ENCODE measurements at places on chromosomes 7 and 10.

- DNase-seq, result no peak
These were observed 294.8 kb downstream of the GRID1 start for GRCh38 chr10:86071758-86072157.

- DNase-seq, result no peak
These were observed 25.4 kb upstream of the CALU start for GRCh38 chr7:128713794-128714193.

DNA sequence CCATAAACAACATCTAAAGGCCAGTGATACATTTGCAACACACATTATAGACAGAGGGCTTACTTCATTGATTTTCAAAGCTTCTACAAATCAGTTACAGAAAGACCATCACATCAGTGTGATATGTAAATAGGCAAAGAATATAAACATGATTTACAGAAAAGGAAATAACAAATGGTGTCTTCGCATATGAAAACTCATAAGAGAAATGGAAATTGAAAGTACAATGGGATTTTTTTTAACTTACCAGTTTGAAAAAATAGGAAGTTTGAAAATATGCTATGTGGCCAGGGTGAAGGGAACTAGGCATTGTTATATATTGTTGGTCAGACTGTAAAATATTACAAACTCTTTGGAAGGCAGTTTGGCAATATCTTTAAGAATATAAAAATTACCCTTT lies 27.3 kb downstream of the SEC23IP start:
- no peak for DNase-seq

DNA sequence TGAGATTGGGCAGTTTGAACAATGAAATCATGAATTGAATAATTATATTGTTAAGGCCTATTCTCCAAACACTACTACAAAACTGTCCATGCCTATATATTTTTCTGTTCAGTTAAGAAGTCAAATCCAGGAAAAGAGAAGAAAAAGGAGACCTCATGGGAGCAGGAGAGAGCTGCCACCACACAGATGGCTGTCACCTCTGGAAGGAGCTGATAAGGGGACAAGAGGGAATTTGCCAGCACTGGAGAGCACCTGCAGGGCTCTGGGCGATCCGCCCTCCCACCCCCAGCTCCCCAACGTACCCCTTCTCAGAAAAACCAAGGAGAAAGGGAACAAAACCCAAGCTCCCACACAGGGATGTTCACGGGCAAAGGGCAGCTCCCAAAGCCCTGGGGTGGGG lies 227.8 kb downstream of the TNS3 start:
- no peak for DNase-seq

GRCh38 chr10:14548474-14548873 lies 217.8 kb upstream of the FRMD4A start:
- no peak for DNase-seq

GRCh38 chr7:111051832-111052231 lies 39.1 kb upstream of the LRRN3 start:
- no peak for DNase-seq

DNA sequence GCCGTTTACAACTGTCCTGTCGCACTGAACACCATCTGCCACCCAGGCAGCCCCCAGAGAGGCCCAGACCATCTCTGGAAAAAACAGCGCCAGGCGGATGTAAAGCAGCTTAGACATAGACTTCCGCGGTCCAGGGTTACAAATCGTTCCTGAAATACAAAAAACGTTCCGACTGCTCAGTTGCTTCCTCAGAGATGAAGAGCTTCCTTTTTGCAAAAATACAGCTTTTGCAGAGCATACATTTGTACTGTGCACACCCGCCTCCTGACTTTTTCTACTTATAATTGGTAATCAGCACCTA lies 11.4 kb downstream of the DAGLB start:
- no peak for DNase-seq

GRCh38 chr10:118807512-118808305 lies 52.9 kb upstream of the CACUL1 start:
- no peak for DNase-seq

DNA sequence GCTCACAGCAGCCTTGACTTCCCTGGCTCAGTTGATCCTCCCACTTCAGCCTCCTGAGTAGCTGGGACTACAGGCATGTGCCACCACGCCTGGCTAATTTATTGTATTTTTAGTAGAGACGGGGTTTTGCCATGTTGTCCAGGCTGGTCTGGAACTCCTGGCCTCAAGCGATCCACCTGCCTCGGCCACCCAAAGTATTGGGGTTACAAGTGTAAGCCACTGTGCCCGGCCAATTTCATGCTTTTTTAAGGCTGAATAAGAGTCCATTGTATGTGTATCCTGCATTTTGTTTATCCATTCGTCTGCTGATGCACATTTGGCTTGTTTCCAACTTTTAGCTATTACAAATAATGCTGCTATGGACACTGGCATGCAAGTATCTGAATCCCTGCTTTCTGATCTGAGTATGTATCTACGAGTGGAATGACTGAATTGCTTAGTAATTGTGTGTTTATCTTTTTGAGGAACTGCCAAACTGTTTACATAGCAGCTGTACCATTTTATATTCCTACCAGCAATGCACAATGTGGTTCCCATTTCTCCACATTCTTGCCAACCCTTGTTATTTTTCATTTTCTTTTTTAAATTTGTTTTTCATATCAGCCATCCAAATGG lies 37.3 kb upstream of the TPST1 start:
- no peak for DNase-seq

DNA sequence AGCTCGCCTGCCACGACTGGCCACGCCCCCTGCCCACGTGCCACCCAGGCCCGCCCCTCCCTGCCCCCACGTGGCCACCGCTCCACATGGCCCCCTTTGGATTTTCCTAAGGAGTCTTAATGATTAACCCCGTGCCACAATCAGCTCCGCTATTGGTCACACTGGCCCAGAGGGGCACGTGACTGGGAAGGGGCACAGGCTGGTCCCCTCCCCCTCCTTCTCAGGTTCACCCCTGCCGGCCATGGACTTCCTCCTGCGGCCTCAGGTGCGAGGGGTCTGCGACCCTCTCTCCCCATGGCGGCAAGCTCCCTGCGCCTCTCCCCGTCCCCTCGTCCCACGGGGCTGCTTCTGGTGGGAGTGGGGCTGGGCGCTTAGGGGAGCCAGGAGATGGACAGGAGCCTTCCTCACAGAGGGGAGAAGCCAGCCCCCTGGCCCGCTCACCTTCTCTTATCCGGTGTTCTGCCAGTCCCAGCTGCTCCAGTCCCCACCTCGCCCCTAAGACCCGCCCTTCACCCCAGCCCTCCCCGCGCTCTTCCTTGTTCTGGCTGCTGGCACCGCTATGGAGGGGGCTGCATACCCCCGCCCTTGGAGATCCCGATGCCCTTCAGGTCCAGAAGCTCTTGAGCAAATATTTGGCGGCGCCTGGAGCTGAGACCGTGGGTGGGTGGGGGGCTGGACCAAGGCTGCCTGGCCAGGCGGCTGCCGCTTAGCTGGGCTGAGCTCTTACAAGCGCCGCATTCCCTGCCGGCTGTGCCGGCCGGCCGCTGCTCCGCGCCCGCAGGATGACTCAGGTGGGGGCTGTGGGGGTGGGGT lies 3.2 kb downstream of the SLC4A2 start:
- no peak for DNase-seq

DNA sequence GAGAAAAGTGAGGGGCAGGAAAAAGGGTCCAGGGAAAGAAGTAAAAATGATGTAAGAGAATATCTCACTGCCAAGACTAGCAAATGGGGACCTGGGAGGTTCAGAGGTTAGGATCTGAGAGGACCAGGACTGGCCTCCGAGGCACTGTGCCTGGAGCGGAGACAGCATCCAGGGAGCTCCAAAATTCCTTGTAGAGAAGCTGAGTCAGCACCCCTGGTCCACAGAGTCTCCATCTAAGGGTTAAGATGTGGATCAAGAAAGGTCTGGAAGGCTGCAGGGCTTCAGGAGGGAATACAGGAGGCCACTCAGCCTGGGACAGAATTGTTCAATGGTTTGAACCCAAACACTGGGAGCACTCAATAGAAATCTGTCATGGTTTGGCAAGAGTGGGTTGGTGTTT lies 30.6 kb downstream of the ZNF503 start:
- no peak for DNase-seq

GRCh38 chr7:47967708-47968107 lies 11.7 kb downstream of the HUS1 start:
- DNase-seq, result no peak

DNA sequence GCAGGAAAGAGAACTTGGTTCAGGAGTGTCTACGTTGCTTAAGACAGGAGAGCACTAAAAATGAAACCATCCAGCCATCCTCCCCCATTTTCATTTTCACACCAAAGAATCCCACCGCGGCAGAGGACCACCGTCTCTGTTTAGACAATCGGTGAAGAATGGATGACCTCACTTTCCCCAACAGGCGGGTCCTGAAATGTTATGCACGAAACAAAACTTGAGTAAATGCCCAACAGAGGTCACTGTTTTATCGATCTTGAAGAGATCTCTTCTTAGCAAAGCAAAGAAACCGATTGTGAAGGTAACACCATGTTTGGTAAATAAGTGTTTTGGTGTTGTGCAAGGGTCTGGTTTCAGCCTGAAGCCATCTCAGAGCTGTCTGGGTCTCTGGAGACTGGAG lies 1.4 kb upstream of the IL6 start:
- DNase-seq, result no peak

- no peak for DNase-seq
These were observed at the start of gene ASB13 for GRCh38 chr10:5666008-5666840. ASB13 (minus strand) TSS chr10:5666595; CDS start chr10:5666551, 44 bp downstream.

DNA sequence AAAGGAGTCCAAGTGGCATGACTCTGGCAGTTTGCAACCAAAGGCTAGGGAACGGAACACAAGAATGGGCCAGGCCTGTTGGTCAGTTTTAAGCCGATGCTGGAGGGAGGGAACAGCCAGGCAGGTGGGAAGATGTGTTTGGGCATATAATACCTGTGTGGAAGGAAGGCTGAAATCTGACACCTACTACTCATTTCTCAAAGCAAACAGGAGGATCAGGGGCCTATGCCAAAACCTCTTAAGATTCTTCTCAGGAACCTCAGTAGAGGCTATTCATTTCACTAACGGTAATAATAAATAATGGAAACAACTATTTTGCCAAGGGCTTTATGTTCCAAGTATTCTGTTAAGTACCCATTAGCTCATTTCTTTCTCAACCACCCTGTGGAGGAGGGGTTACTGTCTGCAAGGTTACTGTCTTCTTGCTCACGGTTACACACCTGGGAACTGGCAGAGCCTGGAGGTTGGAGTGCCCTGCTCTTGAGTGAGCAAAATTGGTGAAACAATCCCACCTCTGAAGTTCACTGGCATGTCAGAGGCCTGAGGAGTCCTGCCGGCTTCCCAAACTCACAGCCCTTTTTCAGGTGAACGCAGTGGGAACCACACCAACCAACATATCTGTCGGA lies 35.5 kb downstream of the GOT1 start:
- DNase-seq, result no peak

DNA sequence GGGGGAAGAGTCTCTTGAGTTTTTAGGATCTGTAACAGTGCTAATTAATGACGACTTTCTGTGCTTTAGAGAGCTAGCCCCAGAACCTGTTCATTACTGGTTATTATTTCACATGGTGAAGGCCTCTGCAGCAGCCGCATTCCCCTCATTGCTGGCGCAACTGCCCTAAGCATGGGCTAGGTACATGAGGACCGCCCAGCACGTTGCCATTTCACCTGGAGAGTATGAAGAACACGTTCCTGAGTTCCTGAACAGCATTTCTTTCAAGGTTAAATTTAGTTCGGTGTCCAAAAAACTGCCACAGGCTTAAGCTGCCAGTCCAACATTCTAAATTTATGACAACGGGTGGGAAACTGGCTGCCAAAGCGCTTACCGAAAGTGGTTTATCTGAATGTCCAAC lies 177.0 kb downstream of the DNAH11 start:
- no peak for DNase-seq

DNA sequence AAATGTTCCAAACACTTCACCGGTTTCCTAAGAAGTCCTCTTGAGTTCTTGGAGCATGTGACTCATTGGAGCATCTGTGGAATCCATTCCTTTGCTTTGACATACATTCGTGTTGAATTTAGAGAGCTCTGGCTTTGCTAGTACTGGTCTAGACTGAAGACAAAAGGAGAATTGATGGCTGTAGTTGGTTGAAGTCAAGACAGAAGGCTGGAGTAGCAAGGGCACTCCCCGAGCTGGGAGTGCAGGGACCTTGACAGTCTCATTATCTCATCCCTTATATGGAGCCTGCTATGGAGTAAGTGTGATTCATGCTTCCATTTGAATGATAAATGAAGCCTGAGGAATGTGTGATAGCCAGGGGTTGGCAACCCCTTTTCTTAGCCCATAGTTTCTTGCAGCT lies 1249.1 kb downstream of the TYW1 start:
- DNase-seq, result no peak

DNA sequence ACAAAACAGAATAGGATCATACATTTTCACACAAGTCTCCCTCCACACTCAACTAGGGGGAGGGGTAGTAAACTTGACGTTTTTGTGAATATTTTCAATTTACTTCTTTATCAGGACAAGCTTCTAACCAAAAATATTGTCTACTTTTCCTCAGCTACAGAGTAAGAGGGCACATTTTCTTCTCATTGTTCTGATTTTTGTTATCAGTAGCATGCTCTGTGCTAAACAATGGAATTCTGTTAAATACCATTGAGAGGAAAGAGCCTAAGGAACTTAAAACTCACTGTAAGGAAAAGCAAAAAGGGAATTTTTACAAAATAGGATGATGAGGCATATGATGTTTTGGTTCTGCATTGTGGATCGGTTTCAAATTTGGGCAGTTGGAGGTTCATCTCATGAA lies 41.2 kb downstream of the ANLN start:
- no peak for DNase-seq

DNA sequence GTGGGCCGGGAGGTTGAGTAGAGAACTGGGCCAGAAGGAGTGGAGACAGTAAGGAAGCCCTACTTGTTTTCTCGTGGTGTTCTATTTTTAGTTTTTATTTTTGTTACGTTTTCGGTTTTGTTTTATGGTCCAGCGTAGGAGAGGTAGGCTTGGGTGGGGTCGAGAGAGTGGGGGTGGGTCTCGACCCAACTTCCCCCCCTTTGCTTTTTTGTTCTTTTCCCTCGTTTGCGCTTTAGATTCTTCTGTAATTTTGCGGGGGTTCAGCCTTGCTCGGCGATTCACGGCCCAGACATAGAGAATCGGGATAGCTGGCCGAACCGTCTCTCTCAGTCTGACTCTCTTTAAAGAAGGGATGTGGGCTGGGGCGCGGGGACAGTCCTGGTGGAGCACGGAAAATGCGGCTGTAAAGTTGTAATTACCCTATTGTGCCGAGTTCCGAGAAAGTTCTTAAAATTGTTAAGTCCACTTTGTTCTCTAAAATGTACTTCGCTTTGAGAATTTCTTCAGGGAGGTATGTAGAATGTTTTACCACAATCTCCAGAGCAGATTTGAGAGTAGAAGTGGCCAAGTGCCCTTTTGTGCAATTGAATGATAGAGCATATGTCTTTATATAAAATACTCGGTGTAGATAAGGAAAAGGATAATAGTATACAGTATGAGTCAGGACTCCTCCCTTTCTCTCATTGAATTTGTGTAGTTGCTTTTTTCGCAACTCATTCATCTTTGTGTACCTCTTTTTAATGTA lies 816 bp downstream of the DMTF1 start:
- no peak for DNase-seq

GRCh38 chr7:113710310-113711096 lies 208.3 kb downstream of the PPP1R3A start:
- DNase-seq, result peak; percentile 10

All from stimulated activated CD8-positive, alpha-beta memory T cell treated with anti-CD3 and anti-CD28 coated beads, Interleukin-4, amount 100 ng/mL, for 1 hour (primary cell).